ENCODE measurements at places on chromosomes 13 and 19. TPM values are rescaled to one million over a fixed set of nuclear protein-coding genes. Genes with fewer than 3 reads are reported as not detected.

Gene SYT3
- not detected for total RNA-seq

DNA sequence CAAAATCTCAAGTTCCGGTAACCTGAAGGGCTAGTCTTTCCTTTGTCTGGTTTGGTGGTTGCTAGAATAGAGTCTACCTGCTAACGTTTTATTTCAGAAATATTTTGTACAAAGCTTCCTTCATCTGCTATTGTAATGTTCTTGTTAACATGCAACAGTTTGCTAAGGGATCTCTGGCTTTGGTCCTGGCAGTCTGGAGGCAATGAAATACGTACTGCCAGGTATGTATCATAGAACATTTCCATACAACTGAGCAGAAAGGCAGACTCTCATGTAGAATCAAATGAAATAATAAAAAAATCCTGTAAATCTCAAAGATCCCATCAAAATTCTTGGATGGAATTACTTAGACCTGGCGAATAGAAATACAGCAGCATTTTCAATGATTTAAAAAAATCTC, 8.8 kb upstream of the CSNK1A1L start:
- DNase-seq: no peak

GRCh38 chr19:16315825-16316505, 8.7 kb upstream of the KLF2 start:
- DNase-seq: peak; percentile 99

DNA sequence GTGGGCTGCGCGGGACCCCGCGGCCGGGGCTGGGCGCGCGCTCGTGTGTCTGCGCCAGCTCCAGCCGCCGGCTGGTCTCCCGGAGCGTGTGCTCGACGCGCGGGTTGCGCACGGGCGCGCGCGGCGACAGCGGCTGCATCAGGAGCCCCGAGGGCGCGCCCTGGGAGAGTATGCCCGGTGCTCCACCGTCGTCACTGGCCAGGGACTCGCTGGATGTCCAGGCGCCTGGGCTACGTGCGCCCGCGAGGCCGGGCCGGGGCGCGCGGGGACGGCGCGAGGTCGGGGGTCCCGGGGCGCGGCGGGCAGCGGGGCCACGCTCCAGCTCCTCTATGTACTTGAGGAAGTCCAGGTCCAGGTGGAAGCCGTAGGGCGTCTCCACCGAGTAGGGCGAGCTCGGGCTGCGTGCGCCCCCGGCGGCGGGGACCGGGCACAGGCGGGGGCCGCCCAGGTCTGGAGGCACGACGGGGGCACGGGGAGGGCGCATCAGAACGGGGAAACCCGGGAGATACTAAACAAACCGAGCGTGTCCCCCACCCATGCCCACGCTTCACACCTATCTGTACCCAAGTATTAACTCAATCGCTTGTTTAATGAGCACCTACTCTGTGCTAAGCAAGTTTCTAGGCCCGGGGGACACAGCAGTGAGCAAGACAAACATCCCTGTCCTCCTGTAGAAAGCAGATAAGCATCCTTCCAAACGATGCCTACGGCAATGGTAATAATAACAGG, 7.6 kb downstream of the KANK3 start:
- no peak for DNase-seq

GRCh38 chr13:74306496-74306895, 172.3 kb upstream of the KLF12 start:
- DNase-seq: peak; percentile 45

Data from IMR-90 (cell line).